NB4 (cell line): ENCODE measurements at places on chromosomes 16 and 17.
A peak's percentile ranks its signal among the peaks of the same experiment; 100 is the strongest.

GRCh38 chr16:25950586-25951281 lies 259.0 kb downstream of the HS3ST4 start:
- DNase-seq = no peak

DNA sequence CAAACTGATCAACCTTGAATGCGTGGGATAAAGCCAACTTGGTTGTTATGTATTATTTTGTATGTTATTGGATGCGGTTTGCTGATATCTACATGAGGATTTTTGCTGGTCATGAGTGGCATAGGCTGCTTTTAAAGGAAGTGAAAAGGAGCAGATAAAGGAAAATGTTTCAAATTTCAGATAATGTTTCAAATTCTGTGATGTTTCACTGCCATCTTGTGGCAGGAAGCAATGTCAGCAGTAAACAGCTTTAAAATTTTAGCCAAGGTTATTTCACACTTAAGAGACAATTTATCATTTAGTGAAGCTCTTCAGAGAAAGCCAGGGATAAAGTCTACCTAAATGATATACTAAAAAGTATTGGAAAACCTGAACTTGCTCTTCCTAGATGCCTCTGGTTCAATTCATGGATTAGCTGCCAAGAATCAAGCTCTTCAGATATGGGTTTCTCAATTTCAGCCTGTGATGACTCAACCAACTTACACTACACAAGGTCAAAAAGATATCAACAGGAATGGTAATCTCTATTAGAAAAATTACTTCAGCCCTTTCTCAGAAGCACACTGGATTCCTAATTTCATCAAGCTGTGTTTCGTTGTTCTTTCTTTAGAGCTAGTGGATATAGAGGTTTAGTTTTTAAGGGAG lies 136.0 kb upstream of the C17orf78 start:
- DNase-seq = peak; percentile 57

- no peak for DNase-seq
These were observed 21.5 kb upstream of the ADGRG1 start for GRCh38 chr16:57606847-57607501.

DNA sequence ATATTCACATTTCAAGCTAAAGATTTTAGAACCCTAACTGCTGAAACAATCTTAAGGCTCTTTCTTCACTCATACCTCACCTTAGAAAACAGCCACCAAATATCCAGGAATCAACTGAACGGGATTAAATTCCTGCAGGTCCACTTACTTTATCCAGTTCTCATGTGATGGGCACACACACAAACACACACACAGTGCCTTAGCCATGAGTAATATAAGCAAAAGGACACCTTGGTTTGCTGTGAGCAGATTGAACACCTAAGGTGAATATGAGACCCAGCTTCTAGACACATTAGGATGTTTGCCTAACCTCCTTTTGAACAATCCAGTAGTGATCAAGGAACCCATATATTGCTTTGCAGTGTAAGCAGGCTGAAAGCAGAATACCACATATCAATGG lies 81.5 kb downstream of the TUBD1 start:
- DNase-seq = no peak

GRCh38 chr16:68893710-68894705 lies 50.7 kb downstream of the TANGO6 start:
- peak; percentile 54 for DNase-seq

DNA sequence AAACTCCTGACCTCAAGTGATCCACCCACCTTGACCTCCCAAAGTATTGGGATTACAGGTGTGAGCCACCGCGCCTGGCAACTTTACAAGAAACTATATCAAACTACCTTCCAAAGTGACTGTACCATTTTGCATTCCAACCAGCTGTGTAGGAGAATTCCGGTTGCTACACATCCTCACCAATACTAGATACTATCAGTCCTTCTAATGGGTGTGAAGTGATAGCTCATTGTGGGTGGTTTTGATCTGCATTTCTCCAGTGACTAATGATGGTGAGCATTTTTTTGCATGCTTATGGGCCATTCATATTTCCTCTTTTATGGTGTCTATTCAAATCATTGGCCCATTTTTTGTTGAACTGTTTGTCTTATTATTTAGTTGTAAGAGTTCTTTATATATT lies 37.7 kb downstream of the SCNN1B start:
- no peak for DNase-seq
